ENCODE measurements at places on chromosomes 3 and 15.

- no peak for DNase-seq
- no peaks in the 10 kb centered on the region for H3K27me3 ChIP-seq
- no peak overlapping the region for H3K27ac ChIP-seq
- H3K4me3 ChIP-seq, result no peak overlapping the region
- H3K36me3 ChIP-seq, result no peaks in the 10 kb centered on the region
Observed at GRCh38 chr15:71341811-71342550, 226.7 kb downstream of the THSD4 start.

GRCh38 chr3:125061170-125061569 is 5.4 kb upstream of the HEG1 start:
- no peaks in the 10 kb centered on the region for H3K4me1 ChIP-seq
- H3K27ac ChIP-seq, result no peak overlapping the region
- no peaks in the 10 kb centered on the region for H3K27me3 ChIP-seq
- no peak overlapping the region for H3K4me3 ChIP-seq

GRCh38 chr3:196218155-196218712 is 1.9 kb downstream of the SLC51A start:
- no peaks in the 10 kb centered on the region for H3K27me3 ChIP-seq
- H3K4me1 ChIP-seq, result peaks cover 6% of the 10 kb centered on the region
- H3K27ac ChIP-seq, result no peak overlapping the region
- no peak for DNase-seq

DNA sequence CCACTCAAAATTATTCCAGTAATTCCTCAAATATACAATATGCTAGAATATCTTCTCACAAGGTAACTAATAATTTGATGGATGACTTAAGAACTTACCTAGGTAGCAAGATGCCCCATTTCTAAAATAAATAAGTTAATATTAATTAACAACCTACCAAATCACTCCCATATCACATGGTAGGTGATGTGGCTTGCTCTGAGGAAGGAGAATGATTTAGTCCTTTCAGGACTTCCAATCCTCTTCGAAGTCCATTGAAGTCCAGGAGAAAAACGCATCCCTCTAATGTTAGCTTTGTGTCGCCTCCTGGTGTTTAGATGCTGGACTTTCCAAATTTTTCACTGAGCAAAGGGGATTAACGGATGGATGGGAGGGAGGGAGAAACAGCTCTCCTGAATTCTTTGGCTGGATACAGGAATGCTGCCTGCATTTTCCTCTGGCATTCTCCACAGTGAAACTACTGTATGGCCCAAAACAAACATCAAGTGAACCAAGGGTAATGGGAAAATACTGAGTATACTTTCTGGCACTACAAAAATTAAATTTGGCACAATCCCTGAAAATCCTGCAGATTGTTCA is 58.6 kb downstream of the PRICKLE2 start:
- no peaks in the 10 kb centered on the region for H3K36me3 ChIP-seq
- H3K4me3 ChIP-seq, result no peak overlapping the region
- no peaks in the 10 kb centered on the region for H3K27me3 ChIP-seq
- peak; percentile 45 for DNase-seq

GRCh38 chr3:150309557-150309956 is 98.5 kb upstream of the TSC22D2 start:
- no peak overlapping the region for H3K27ac ChIP-seq
- no peaks in the 10 kb centered on the region for H3K27me3 ChIP-seq
- no peaks in the 10 kb centered on the region for H3K36me3 ChIP-seq
- no peaks in the 10 kb centered on the region for H3K4me1 ChIP-seq

GRCh38 chr15:25774871-25775270 is 88.3 kb downstream of the ATP10A start:
- no peaks in the 10 kb centered on the region for H3K36me3 ChIP-seq
- H3K27ac ChIP-seq, result no peak overlapping the region
- no peaks in the 10 kb centered on the region for H3K27me3 ChIP-seq
- no peak overlapping the region for H3K4me3 ChIP-seq

DNA sequence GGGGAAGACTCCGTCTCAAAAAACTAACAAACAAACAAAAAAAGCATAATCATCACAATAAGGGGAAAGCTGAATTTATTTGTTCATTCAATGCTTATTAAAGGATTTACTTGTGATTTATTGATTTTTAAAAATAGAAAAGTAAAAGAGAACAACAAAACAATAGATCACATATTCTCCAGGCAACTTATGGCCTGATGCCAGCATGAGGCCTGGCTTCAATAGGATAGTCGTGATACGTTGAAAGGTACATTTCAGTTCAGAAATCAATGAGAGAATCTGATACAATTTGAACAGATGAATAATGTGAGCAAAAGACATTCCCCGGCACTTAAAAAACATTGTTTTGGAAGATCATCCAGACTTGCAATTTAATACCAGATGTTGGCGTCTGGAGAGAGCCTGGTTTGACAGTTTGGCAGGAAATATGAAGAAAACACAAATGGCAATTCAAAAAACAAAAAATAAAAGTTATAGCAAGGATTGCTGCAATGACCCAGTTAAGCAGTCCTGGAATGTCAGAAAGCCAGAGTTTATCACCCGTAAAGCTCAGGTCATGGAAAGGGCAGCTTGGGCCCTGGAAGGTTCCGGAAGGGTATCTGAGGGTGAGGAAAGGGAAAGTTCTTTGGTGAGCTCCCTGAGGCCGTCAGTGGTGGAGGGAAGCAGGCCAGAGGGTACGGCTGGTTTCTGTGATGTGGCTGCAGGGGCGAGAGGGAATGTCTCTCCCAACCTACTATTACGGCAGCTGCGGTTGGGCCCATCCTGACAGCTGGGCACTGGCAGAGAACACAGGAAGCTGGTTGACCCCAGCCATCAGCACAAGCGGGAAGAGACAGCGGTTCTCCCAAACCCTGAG is 230.2 kb upstream of the HES1 start:
- peaks cover 23% of the 10 kb centered on the region for H3K4me1 ChIP-seq
- H3K36me3 ChIP-seq, result no peaks in the 10 kb centered on the region
- H3K4me3 ChIP-seq, result no peak overlapping the region
- no peaks in the 10 kb centered on the region for H3K27me3 ChIP-seq
- H3K27ac ChIP-seq, result no peak overlapping the region

GRCh38 chr15:90040618-90041017 is 39.5 kb downstream of the ZNF710 start:
- H3K27ac ChIP-seq, result no peak overlapping the region
- H3K4me1 ChIP-seq, result peaks cover 7% of the 10 kb centered on the region
- H3K4me3 ChIP-seq, result no peak overlapping the region
- H3K27me3 ChIP-seq, result no peaks in the 10 kb centered on the region
- H3K36me3 ChIP-seq, result no peaks in the 10 kb centered on the region

GRCh38 chr3:108462899-108463298 is 47.5 kb downstream of the MYH15 start:
- no peak overlapping the region for H3K4me3 ChIP-seq
- no peak overlapping the region for H3K27ac ChIP-seq
- H3K36me3 ChIP-seq, result no peaks in the 10 kb centered on the region
- no peaks in the 10 kb centered on the region for H3K4me1 ChIP-seq
- DNase-seq, result peak; percentile 19
- no peaks in the 10 kb centered on the region for H3K27me3 ChIP-seq

DNA sequence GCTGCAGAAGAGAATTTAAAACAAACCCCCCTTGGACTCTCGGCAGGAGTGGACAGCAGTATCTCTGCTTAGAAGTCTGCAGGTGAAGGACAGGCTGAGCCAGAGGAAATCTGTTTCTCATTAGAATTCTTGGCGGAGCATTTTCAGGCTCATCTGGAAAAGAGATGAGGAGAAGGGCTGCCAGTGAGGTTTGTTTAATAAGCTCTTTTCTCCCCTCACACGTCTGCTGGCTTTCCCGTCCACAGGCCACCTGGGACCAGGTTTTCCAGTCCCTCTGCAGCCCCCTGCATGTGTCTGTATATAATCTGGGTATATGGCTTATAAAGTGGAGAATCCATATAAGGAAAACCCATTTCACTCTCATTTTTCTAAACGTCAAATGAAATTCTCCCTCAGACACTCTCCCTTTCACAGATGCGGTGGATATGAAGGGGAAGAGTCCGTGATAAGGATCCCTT is 155.4 kb upstream of the TPM1 start:
- no peak for DNase-seq
- no peak overlapping the region for H3K27ac ChIP-seq
- no peaks in the 10 kb centered on the region for H3K4me1 ChIP-seq
- H3K4me3 ChIP-seq, result no peak overlapping the region
- H3K36me3 ChIP-seq, result no peaks in the 10 kb centered on the region

DNA sequence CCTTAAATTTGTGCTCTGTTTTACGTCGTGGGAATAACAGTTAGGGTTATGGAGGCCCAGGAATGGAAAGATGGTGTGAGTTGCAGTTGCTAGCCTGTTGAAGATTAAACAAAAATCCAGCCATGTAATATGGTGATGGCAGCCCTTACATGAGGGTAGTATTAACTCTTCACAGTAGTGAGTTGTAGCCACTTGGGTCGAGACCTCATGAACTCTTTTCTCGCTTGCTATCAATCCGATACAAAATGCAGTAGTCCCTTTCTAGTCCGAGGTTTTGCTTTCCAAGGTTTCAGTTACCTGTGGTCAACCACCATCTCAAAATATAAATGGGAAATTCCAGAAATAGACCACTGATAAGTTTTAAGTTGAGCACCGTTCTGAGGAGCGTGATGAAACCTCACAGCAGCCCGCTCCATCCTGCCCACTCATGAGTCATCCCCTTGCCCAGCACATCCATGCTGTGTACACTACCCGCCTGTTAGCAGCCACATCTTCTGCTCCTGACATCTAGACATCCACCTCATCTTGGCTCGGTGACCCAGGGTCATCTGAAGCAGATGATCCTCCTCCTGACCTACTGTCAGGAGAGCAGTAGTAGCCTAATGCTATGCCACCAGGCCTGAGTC is 177.9 kb downstream of the CDIN1 start:
- no peak for DNase-seq
- no peak overlapping the region for H3K27ac ChIP-seq
- no peaks in the 10 kb centered on the region for H3K27me3 ChIP-seq
- no peaks in the 10 kb centered on the region for H3K4me1 ChIP-seq

GRCh38 chr3:160641665-160642309 is 35.2 kb upstream of the ARL14 start:
- H3K4me1 ChIP-seq, result no peaks in the 10 kb centered on the region
- DNase-seq, result no peak
- no peak overlapping the region for H3K27ac ChIP-seq
- no peaks in the 10 kb centered on the region for H3K36me3 ChIP-seq

- H3K27ac ChIP-seq, result no peak overlapping the region
- H3K27me3 ChIP-seq, result no peaks in the 10 kb centered on the region
- no peaks in the 10 kb centered on the region for H3K4me1 ChIP-seq
- H3K36me3 ChIP-seq, result no peaks in the 10 kb centered on the region
- no peak overlapping the region for H3K4me3 ChIP-seq
- no peak for DNase-seq
Observed at GRCh38 chr3:64417816-64418215, 192.6 kb upstream of the PRICKLE2 start.

GRCh38 chr3:30502742-30503073 is 103.7 kb upstream of the TGFBR2 start:
- H3K27ac ChIP-seq, result no peak overlapping the region
- no peak overlapping the region for H3K4me3 ChIP-seq
- DNase-seq, result no peak
- no peaks in the 10 kb centered on the region for H3K27me3 ChIP-seq
- H3K36me3 ChIP-seq, result no peaks in the 10 kb centered on the region
- H3K4me1 ChIP-seq, result no peaks in the 10 kb centered on the region

DNA sequence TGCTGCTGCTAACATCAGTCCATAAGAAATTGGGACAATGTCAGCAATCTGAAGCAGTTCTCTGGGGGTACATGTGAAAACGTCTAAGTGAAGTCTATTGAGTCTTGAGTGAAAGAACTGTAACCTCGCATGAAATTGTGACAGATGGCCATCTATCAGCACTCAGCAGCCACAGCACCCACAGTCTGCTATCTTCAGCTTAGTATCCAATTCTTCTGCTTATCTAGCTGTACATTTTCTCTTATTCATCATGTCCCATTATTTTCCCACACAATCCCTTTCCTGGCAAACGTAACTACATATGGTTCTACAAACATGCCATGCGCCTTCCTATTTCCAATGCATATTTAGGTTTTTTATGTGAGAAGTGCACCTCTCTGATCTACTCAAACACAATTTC is 629.7 kb downstream of the NTRK3 start:
- DNase-seq, result no peak
- no peaks in the 10 kb centered on the region for H3K36me3 ChIP-seq
- H3K4me1 ChIP-seq, result no peaks in the 10 kb centered on the region
- H3K27ac ChIP-seq, result no peak overlapping the region

DNA sequence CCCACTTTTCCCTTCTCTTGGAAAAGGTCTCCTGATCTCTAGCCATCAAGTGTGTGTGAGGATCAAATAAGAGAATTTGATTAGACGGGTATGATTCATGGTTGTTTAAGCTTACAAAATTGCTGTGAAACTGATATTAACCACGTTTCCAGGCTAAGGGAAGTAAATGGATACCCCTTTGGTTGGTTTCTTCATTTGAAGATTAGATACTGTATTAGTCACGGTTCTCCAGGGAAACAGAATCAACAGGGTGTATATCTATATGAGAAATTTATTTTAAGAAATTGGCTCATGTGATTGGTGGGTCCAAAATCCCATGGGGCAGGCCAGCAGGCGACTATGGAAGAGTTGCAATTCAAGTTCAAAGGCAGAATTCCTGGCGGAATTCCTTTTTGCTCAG is 112.7 kb upstream of the SELENOK start:
- H3K36me3 ChIP-seq, result no peaks in the 10 kb centered on the region
- H3K27ac ChIP-seq, result no peak overlapping the region
- H3K27me3 ChIP-seq, result no peaks in the 10 kb centered on the region
- no peak for DNase-seq
- H3K4me1 ChIP-seq, result no peaks in the 10 kb centered on the region

DNA sequence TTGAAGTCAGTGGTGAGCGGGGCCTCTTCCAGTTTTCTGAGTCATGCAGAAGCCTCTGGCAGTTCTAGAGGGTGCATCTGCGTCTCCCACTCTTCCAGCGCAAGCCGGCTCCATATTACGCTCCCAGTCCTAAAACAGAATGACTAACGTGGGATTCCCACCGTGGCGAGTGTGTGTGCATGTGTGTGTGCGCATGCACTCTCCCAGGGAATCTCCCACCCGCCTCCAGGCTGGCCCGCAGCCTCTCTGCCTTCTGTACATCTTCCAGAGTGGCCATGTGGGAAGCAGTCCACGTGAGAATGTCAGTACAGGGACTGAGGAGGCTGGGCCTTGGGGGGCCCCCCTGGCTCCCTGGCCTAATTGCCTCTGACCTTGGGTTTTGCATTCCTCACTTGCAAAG is 87.7 kb downstream of the LSM3 start:
- no peak overlapping the region for H3K27ac ChIP-seq
- no peak overlapping the region for H3K4me3 ChIP-seq
- no peaks in the 10 kb centered on the region for H3K4me1 ChIP-seq
- H3K27me3 ChIP-seq, result no peaks in the 10 kb centered on the region

- H3K27ac ChIP-seq, result no peak overlapping the region
- no peak for DNase-seq
- no peaks in the 10 kb centered on the region for H3K4me1 ChIP-seq
- no peaks in the 10 kb centered on the region for H3K27me3 ChIP-seq
- no peaks in the 10 kb centered on the region for H3K36me3 ChIP-seq
Observed at GRCh38 chr3:7820969-7821368, 680.7 kb upstream of the LMCD1 start.
